ENCODE measurements at places on chromosomes 7 and 10. TPM values are rescaled to one million over a fixed set of nuclear protein-coding genes. Genes with fewer than 3 reads are reported as not detected.

DNA sequence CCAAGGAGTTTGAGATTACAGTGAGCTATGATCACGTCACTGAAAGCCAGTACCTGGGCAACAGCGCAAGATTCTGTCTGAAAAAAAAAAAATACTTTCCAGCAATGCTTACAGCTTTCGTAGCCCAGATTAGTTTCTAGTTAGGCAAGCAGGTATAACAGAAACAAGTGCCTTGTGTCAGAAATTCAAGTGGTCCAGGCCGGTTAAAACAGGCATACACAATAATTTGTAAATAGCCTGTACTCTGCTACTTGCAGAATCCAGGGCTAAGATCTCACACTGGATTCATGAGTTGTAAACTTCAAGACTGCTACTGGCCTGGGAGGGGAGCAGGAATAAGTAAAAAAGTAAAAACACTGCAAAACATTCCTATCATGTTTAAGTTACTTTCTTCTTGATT lies 512.9 kb downstream of the IPMK start:
- no peak for ATAC-seq

TSPAN14 gene
- 29.1 TPM for total RNA-seq

- ATAC-seq: peak; percentile 79
Measured at GRCh38 chr7:93117852-93118530, at the start of gene SAMD9. TSS of gene SAMD9 (minus strand) at chr7:93117979. CDS start at chr7:93106097, 11,882 bp downstream.

- ATAC-seq: no peak
Measured at GRCh38 chr7:35249537-35249907, 4.4 kb downstream of the TBX20 start.

DNA sequence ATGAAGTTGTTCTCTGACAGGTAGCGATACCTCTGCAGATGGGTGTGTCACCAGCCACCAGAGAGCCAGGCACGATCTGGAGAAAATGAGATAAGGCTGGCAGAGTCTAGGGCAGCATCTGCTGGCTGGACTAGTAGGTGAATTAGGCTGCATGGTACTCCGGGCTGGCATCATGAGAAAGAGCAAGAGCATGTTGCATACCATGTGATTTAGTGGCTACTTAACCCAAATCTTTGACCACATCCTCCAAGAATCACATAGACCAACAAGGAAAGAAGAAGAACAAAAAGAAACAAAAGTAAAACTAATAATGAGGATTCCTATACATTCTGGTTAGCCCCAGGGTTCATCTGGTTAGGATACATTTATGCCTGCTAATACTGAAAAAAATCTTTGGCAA lies 23.4 kb upstream of the FAM170B start:
- no peak for ATAC-seq

DNA sequence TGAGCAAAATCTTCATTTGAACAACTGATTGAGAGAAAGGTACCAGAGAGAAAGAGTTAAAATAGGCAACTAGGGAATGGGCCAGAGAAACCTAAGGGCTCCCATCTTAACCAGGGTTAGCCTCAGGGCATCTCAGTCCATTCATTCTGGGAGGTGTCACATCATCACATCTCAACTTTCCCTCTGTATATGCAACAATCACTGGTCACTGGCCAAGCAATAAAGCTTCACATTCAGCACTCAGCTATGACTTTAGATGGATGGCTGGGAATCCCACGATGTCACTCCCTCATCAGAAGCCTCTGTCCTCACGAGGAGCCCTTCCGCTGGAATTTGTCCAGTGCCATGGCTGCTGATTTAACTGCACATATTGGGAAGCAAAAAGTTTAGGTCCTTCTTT lies 172.1 kb upstream of the MGMT start:
- no peak for ATAC-seq

DNA sequence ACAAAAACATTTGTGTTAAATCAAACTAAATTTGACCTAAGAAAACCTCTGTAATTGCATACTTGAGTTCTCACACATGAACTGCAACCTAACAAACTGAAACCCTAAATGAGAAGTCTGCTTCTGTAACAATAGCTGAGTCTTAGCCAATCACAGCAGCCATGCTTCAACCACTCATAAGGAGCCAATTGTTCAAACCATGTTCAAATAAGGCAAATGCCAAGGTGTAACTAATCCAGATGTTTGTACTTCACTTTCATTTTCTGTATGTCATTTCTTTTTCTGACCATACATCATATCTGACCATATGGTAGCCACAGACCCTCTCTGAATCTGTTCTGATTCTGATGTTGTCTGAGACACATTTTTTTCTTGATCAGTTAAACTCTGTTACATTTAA lies 47.5 kb upstream of the ANTXRL start:
- no peak for ATAC-seq

DNA sequence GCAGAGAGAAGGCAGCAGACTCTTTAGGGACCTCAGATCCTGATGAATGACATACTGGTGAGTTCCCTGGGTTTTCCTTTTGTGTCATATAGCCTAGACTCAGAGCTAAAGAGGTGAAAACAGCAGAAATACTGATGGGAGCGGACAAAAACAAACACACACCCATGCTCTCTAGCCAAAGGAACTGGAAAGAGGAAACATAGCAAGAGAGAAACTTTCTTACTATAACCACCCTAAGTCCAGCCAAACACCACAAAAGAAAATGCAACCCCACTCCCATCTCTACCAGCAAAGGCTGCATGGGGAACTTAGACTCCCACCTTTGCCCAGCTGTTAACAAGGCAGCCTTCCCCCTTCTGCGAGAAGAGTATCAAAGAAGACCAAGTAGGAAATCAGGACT lies 16.3 kb downstream of the GSAP start:
- ATAC-seq: no peak

DNA sequence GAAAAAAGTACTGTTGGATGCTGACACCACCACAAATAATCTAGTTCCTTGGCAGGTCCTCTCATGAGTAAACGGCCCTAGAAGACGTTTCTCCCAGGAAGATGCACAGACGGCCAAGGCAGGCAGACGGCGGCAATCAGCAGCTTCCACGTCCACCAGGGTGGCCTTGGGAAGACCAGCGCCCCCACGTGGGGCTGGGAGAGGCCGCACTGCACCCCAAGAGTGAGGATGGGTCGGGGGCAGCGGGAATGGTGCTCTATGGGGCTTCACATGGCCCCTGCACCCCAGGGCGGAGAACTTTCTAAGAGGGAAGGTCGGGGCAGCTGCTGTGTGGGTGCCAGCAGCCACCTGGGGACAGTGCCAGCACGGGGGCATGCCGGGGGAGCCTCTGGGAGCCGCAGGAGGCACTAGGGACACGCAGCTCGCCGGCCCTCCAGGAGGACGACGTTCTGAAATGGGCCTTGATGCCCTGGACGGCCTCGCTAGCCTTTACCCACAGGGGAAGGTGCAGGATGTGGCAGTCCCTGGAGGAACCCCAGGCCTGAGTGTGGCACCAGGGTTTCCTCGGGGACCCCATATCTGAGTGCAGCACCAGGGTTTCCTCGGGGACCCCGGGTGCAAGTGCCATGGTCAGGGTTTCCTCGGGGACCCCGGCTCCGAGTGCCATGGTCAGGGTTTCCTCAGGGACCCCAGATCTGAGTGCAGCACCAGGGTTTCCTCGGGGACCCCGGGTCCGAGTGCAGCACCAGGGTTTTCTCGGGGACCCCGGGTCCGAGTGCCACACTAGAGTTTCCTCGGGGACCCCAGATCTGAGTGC lies 539.9 kb downstream of the DNAJB6 start:
- no peak for ATAC-seq

DNA sequence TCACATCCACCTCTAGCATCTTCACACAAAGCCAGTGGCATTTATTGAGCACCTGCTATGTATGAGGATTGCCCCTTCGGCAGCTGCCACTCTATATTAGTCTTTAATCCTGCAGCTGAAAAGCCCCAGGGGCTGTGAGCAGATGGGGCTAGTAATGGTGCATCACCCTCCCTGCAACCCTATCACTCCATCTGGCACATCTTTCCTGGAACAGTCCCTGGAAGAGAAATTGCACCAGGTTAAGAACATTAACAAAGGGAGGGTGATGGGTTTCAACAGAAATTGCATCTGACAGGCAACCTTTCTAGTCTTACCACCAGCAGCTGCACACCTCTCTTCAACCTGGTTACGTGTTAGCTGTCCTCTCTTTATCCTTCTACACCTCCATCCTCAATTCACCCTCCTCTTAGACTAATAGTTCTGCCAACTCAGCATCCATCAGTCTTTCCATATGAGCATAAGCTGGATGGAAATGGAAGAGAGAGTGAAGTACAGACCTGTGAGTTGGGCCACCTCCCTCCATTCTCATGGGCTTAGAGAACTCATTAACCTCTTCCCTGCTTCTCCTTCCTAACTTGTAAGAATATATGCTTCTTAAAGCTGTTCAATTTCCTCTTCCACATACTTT lies 168.6 kb upstream of the NEBL start:
- ATAC-seq: no peak

- ATAC-seq: no peak
Measured at GRCh38 chr7:141874787-141875186, 33.5 kb upstream of the PRSS37 start.

PDE6C gene
- total RNA-seq: not detected

DNA sequence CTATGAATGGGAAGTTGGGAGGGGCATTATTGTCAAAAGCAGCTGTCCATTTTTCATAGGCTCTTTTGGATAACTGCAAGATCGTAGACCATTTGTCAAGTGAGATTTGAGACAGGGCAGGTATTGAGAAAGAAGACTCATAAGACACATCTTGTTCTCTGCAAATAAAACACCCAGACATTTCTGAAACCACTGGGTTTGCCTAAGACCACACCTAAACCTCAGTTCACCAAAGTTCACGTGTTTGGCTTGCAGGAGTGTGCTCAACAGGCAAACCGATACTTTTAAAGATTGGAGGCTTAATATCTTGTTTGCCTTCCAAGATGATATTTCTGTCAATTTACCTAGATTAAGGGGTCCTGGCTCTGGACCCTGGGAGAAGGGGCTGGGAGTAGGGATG lies 628.4 kb downstream of the CALN1 start:
- no peak for ATAC-seq

DNA sequence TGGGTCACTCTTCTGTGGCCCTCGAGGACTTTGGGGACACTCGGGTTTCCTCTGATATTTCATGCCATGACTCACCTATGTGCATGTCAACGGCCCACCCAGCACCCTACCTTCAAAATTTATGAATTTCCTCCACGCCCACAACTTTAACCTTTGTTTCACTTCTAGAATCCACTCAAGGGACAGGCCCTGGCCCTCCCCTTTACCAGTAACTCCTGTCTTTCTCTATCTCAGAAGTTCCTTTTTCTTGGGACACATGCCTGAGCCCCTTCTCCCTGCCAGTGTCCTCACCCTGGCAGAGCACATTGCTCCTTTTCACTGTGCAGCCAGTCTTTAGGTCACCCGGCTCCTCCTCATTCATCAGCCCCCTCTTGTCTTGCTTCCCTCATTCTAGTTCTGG lies 282.5 kb upstream of the KLF6 start:
- ATAC-seq: no peak

GRCh38 chr7:149422162-149422913 lies 38.5 kb downstream of the ZNF777 start:
- peak; percentile 97 for ATAC-seq

PLXNA4 gene
- total RNA-seq: 9.2 TPM

DNA sequence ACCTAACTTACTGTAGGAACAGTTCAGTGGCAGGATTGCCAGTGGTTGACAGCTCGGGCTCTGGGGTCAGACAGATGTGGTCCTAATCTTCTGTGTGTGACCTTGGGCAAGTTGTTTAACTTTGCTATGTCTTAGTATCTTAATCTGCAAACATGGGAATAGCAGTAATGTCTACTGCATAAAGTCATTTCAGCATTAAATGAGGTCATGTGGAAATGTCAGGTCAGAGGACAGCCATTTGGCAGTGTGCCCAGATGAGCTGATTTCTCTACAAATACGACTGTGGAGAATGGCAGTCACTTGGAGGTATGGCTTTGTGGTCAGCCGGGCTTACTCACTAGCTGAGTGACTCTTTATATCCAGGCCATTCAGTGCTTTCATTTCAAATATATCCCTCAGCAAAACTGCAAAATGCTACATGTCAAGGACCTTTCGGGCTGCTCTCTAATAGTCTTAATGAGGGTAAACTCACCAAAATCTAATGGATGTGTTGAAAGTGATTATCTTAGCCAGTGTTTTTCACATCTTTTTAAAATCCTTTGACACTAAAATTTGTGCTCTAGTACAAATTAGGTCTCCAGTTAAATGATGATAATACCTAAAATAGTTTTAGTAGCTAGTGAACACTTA lies 171.4 kb downstream of the ST7 start:
- peak; percentile 59 for ATAC-seq

FGFBP3 gene
- 1.4 TPM for total RNA-seq

FAM204A gene
- 95.9 TPM for total RNA-seq

GRCh38 chr10:34121781-34122622 lies 693.1 kb downstream of the PARD3 start:
- no peak for ATAC-seq

GRCh38 chr10:76974017-76974691 lies 663.5 kb downstream of the KCNMA1 start:
- ATAC-seq: no peak

CCL26 gene
- total RNA-seq: 0.67 TPM

- no peak for ATAC-seq
Measured at GRCh38 chr10:47452495-47453140, 31.3 kb downstream of the ANXA8 start.

DNA sequence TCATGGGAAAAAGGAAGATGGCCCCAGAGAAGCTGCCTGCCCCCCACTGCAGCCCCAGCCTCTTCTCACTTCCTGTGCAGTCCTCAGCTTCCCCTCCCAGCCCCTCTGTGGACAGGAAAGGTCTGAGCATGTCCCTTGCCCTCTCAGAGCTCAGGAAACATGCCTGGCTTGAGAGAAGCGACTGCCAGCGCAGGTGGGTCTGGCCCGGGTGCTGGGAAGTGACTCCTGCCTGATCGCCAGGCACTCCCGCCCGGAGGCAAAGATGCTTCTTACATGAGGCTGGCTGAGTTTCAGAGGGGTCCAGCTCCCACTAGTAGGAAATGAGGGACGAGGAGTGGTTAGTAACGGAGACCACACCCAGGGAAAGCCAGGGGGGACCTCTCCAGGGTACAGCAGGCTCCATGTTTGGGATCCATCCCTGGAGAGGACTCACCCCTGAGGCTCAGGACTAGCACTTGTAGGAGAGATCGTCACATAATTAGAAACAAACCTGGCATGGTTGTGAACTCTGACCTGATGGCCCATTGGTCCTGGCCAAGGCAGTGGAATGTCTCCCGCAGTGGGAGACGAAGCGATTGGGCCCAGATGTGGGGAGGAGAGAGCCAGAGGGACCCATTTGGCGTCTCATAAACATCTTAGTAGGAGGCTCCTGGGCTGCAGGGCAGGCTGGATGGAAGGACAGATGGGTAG lies 12.3 kb downstream of the ELN start:
- ATAC-seq: no peak

- no peak for ATAC-seq
Measured at GRCh38 chr10:14068601-14069250, 262.0 kb downstream of the FRMD4A start.

Data from gastroesophageal sphincter (tissue), 4 donors.